A549 treated with dexamethasone at 1 μM for 4 hours (cell line): ENCODE measurements at places on chromosomes 1 and 21. TPM values are rescaled to one million over a fixed set of nuclear protein-coding genes. Genes with fewer than 3 reads are reported as not detected.

The AMPD1 gene
- total RNA-seq: 0.14 TPM in 1 of 5 replicates, not detected in the others

The FMO5 gene
- total RNA-seq: 0.17 to 0.46 TPM (median 0.39 TPM) in 5 replicates

The EIF4G3 gene
- total RNA-seq: 17.4 to 26.4 TPM (median 23.2 TPM) in 5 replicates

The TXNIP gene
- total RNA-seq: 0.37 to 0.81 TPM (median 0.52 TPM) in 5 replicates

The PGLYRP4 gene
- not detected in 5 replicates for total RNA-seq

The PIK3CD gene
- total RNA-seq: 8.0 to 12.3 TPM (median 10.4 TPM) in 5 replicates

The TP73 gene
- 0.54 to 1.1 TPM (median 1.0 TPM) in 5 replicates for total RNA-seq

The ADAMTS5 gene
- not detected in 5 replicates for total RNA-seq

The NLRP3 gene
- total RNA-seq: not detected in 5 replicates

The CFHR1 gene
- total RNA-seq: 0.17 to 0.19 TPM (median 0.18 TPM) in 5 replicates

The MROH9 gene
- total RNA-seq: not detected in 5 replicates
